ENCODE measurements at places on chromosomes 6 and 20. TPM values are rescaled to one million over a fixed set of nuclear protein-coding genes. Genes with fewer than 3 reads are reported as not detected.

GRCh38 chr6:108616973-108617372 lies 56.3 kb downstream of the FOXO3 start:
- no peak for DNase-seq

CDSN gene
- total RNA-seq: not detected

DNA sequence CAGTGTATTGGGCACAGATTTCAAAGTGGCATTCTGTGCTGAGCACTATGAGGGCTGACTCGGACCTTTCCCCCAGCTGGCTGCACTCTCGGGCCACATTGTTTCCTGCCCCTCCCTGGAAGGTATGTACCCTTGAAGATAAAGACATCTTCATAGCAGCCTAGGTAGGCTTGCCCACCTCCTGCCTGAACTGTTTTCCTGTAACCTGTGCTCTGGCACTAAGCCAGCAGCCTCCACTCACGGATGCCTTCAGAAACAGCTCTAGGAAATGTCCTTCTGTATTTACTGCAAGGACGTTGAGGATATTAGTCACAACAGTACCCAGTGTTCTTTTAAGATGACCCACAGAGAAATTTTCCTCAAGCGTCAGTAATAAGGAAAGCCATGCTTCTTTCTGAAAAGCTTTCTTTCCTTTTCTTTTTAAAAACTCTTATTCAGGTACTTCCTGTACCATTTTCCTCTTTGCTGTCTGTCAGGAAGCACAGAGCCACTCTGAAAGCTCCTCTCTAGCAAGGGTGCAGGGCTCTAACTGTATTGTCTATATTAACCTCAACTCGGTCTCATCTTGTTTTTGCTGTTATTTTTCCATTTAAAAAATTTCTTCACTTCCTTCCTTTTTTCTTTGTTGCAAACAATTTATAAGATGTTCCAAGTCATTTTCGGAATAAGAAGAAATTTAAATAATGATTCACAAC lies 43.5 kb downstream of the TTI1 start:
- DNase-seq: peak; percentile 66

SOX18 gene
- 1.8 TPM for total RNA-seq

GRCh38 chr6:939526-940252 lies 246.8 kb upstream of the EXOC2 start:
- no peak for DNase-seq

DNA sequence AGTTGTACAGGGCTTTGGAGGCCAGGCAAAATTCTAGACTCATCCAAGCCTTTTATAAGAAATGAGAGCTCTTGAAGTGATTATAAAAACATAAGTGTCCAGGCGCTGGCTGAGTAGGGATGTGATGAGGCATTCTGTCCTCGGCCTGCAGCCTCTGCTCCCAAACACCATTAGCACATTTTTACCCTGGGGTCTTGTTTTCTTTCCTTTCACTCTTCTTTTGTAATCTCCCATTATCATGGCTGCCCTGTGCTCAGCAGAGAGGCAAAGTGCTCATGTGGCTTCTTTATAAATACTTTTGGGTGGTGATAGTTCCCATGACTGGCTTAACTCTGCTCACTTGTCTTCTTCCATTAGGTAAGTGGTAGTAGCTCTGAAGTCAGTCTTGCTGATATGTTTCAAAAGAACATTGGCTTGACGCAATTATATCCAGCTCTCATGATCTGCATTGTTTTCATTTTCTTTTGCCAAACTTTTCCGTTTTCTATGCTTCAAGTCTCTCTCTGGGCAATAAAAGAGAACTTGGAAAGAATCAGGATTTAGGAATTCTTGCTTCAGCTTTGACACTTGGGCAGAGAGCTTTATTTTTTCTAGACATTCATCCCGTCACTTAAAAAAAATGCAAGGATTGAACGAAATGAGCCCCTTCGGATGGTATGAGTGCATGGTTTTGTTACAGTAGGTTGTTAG lies 61.1 kb downstream of the CAP2 start:
- no peak for DNase-seq

- DNase-seq: no peak
Observed at GRCh38 chr6:133202610-133203343, 38.4 kb upstream of the EYA4 start.

DNA sequence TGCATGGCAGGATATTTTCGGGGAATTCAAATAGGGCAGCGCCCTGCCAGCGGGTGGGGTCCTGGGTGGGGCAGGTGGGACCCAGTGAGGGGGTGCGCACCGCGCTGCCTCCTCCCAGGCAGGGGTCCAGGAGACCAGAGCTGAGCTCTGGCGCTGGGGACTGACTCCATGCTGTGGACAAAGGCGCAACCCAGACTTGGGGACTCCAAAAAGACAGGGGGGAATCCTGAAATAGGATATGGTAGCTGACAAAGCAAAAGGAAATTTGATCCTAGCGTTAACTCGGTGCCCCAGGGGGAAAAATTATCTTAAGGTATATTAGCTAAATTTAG lies 23.6 kb downstream of the TFAP2A start:
- no peak for DNase-seq

- no peak for DNase-seq
Observed at GRCh38 chr20:61203320-61203719, 48.7 kb upstream of the CDH4 start.

DNA sequence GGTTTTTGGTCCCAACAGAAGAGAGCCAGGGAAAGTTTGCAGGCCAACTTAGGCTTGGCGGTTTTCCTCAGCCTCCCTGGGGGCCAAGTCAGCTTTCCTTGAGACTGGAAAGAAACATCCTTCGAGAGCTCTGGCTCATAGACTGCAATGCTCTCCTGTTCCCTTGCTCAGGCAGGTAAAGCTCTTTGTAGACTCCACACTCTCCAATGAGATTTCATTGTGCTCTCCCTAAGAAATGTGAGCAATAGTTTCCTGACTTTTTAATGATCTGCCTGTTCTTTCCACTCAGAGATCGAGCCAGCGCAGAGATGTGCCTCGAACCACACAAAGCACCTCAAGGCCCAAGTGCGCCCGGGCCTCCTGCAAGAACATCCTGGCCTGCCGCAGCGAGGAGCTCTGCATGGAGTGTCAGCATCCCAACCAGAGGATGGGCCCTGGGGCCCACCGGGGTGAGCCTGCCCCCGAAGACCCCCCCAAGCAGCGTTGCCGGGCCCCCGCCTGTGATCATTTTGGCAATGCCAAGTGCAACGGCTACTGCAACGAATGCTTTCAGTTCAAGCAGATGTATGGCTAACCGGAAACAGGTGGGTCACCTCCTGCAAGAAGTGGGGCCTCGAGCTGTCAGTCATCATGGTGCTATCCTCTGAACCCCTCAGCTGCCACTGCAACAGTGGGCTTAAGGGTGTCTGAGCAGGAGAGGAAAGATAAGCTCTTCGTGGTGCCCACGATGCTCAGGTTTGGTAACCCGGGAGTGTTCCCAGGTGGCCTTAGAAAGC lies 13.9 kb downstream of the TNFAIP3 start:
- DNase-seq: no peak

DNA sequence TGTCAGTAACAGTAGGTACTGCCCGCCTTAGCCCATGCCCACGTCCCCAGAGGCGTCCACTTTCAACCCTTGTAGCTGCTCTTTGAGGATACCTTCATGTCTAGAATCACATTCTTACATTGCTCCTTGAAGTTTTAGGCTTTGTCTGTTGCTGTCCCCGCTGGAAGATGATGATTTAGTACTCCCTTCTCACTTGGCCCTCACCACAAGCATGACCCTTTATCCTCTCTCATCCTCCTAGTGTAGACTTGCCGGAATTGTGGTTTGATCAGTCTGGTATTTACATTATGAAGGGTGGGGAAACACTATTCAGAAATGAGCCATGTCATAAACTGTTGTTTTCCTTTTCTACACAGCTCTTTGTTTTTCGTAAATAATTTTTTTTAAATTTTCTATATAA lies 87.4 kb downstream of the ARID1B start:
- DNase-seq: no peak

OR2H1 gene
- not detected for total RNA-seq

GRCh38 chr6:105196076-105196475 lies 16.3 kb upstream of the POPDC3 start:
- DNase-seq: no peak

DNA sequence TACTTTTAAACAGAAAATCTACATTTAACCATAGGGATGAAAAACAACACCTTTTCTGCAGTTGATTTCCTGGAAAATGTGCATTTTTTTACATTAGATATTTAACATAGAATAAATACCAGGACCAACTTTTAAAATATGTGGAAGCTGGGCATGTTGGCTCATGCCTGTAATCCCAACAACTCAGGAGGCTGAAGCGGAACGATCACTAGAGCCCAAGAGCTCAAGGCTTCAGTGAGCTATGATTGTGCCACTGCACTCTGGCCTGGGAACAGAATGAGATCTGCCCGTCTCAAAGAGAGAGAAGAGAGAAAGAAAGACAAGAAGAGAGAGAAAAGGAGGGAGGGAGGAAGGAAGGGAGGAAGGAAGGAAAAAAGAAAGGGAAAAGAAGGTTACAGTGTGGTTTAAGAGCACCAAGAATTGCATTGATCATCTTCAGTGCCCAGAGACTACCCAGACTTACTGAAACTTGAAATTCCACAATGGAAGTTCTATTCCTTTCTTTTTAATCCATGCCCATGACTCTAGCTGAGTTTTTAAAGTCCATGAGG lies 189.4 kb upstream of the ARID1B start:
- DNase-seq: no peak

GRCh38 chr6:36703081-36703606 lies 5.5 kb downstream of the RAB44 start:
- no peak for DNase-seq

GRCh38 chr6:47810885-47811284 lies 29.1 kb downstream of the OPN5 start:
- no peak for DNase-seq

DNA sequence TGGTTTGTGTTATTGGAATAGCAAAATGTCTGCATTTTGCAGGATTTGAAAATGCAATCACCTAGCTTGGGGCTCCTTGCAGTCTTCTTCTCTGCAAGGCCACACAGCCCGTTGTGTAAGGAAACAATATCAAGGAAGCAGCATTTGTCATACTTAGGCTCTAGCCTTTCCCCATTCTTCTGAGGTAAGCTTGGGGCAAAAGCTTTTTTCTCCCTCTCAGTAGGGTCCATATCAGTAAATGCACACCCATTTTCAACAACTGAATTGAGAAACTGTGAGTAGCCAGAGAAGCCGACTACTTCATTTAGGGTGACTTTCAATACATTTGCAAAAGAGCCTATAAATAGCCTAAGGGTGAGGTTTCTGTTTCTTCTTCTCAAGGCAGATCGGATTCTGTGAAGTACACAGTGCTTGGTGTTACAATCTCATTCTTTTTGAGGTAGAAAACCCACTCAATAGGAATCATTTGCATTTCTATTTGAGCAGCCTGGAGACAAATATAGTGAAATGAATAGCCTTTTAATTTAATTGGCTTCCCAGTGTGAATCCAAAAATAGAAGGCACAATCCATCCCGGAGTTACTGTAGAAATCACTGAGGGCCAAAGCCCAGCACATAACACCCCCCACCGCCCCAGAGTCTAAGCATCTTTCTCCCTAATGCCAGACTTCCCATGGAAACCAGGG lies 61.8 kb downstream of the BTBD3 start:
- no peak for DNase-seq

TOX2 gene
- 3.2 TPM for total RNA-seq

FERMT1 gene
- total RNA-seq: 29.3 TPM

GSTA3 gene
- not detected for total RNA-seq

DNA sequence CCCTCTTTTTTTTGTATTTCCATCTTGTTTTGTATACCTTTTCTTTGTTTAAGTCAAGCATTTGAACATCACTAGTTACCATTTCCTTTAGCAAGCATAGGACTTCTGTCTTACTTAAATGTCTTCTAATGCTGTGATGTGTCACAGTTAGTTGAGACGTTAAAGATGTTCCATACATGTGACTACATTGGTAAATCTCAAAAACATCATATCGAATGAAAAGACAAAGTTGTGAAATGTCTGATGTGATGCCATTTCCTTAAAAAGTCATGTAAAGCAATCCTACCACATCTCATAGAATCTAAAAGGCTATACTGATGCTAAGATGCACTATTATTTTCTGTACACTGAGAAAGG lies 26.8 kb downstream of the SLC16A10 start:
- no peak for DNase-seq

DNA sequence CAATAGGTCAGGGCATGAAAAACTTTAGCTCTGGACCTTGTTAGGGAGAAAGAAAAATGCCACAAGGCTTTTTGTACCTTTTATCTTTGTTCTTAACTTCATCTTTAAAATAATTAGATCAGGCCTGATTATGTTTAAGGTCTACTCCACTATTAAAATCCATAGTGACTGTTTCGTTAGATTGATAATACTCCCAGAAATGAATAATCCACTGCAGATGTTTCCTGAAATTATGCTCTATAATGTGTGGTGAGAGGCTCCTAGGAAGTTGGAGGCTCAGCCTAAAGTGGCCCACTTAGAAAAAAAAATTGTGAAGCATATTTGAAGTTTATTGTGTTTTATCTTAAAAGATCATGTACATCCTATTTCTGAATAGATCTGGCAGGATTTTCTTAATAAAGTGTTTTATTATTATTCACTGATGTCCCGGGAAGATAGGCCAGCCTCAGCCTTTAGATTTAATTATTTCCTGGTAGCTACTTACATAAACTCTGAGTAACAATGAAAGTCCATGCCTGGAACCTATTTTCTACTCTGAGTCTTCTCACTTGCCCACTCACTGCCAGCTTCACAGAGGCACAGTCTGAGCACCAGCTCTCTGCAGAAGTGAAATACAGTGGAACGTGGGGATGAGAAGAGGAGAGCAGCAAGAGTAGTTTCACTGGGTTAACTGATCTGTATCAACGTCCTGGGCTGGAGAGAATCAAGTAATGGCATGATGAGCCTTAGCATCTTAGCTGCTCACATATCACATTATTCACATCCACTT lies 126.8 kb upstream of the TMEM170B start:
- no peak for DNase-seq

C6orf52 gene
- total RNA-seq: not detected

- DNase-seq: peak; percentile 83
Observed at GRCh38 chr6:108589244-108589791, 28.6 kb downstream of the FOXO3 start.

EGFL8 gene
- total RNA-seq: 16.1 TPM

- DNase-seq: peak; percentile 62
Observed at GRCh38 chr20:47727170-47727880, 58.0 kb downstream of the SULF2 start.

OLIG3 gene
- not detected for total RNA-seq

SLC13A3 gene
- total RNA-seq: 0.48 TPM

DNA sequence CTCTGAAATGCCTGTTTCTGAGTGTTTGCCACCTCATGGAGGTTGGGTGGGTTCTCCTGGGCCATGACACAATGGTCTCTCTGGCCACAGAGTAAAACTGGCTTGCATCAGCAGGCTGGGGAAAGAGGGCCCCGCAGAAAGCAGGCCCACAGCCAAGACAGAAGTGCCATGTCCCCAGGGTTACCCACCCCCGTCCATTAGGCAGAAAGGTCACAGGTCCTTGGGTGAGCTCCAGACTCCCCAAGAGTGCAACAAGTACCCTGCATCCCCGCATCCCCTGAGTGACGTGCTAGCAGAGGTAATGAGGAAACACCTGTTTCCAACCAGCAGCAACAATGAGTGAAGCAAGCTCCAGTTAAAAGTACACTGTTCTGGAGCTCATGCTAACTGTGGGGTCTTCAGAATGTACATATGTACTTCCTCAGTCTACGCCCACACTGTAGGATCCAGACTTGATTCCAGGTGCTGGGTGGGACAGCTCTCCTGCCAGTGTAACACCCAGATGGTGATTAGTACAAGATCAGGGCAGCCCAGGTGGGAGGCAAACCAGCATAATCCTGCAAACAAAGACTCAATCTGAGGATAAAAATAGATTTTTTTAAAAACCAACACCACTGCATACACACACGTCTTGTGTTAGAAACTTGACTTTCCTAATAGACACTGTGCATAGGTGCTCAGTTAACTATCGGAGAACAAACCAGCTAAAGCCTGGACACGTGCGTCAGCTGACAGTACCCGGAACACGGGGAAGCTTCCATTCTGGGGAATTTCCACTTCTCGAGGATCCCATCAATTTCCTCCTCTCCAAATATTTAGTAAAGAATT lies 31.5 kb downstream of the RRBP1 start:
- no peak for DNase-seq

Measured in transverse colon (tissue), 4 donors.